Esophagus squamous epithelium (tissue), 5 donors: ENCODE measurements at places on chromosomes 2 and 18.

DNA sequence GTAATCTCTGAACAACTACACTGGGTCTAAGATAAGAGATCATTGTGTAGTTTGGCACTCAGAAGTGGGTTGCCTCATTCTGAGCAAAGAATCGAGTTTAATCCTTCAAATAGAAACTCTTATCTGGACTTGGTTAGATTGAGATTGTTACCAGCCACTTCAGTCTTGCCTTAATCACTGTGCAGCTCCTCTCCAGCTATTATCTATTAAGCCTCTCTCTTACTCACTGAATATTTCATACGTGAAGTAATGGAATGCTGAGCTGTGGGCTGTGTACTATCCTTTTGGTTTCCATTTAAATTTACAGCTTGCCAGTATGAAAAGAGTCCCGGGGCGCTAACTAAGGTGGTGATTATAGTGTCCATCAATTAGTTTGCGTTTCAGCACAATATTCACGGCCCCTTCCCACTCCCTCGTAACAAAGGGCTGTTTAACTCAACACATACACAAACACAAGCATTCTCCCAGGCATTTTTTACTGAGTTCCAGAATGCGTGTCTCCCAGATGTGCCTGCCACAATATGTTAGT lies 65.7 kb upstream of the NCKAP5 start:
- DNase-seq, result no peak

DNA sequence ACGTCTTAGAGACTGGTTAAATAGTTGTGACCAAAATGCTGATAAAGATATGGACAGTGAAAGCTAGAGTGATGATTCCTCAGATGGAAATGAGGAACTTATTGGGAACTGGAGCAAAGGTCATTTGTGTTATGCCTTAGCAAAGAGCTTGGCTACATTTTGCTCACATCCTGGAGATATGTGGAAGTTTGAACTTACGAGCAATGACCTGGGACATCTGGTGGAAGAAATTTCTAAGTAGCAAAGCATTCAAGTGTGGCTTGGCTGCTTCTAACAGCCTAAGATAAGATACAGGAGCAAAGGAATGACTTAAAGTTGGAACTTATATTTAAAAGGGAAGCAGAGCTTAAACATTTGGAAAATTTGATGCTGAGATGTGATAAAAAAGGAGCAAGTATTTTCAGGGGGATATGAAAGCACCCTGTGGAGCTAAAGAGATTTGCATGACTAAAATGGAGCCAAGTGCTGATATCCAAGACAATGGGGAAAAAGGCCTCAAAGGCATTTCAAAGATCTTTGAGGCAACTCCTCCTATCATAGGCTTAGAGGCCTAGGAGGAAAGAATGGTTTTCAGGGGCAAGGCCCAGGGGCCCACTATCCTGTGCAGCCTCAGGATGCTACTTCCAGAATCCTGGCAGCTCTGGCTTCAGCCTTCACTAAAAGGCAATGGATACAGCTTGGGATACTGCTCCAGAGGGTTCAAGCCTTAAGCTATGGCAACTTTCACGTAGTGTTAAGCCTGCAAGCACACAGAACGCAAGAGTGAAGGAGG lies 124.1 kb upstream of the KLHL14 start:
- no peak for DNase-seq

DNA sequence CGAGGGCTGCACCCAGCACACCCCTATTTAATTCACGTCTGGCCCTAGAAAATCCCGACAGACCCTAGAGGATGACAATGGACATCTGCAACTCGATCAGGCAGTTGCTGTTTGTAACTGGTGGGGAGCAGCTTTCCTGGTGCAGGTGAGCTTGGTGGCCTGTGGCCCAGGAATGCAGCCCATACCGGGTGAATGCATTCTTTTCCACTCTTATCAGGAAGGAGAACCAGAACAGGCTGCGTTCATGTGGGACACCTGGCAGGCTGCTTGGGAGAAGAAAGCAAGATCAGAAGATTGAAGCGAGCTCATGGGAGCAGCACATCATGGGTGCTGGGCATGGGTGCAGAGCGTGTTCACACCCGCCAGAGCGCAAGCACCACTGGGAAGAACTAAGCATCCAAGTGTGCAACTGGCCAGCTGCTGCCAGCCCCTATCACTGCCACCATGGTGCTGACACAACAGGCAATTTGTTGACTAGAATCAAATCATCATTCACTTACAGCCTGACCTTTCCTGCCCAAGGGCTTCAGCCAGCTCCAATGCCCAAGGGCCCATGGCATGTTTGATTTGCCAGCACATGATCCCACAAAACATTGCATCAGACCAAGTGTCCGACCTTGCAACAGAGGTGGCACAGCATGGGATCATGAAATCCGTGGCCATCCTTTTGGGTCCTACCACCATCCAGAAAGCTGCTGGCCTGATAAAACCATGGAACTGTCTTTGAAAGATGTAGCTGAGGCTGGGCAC lies 241.7 kb upstream of the ID2 start:
- DNase-seq, result no peak

- no peak for DNase-seq
Observed at GRCh38 chr2:66839551-66840320, 404.8 kb downstream of the MEIS1 start.

- no peak for DNase-seq
Observed at GRCh38 chr18:6797171-6797570, 67.7 kb downstream of the ARHGAP28 start.

DNA sequence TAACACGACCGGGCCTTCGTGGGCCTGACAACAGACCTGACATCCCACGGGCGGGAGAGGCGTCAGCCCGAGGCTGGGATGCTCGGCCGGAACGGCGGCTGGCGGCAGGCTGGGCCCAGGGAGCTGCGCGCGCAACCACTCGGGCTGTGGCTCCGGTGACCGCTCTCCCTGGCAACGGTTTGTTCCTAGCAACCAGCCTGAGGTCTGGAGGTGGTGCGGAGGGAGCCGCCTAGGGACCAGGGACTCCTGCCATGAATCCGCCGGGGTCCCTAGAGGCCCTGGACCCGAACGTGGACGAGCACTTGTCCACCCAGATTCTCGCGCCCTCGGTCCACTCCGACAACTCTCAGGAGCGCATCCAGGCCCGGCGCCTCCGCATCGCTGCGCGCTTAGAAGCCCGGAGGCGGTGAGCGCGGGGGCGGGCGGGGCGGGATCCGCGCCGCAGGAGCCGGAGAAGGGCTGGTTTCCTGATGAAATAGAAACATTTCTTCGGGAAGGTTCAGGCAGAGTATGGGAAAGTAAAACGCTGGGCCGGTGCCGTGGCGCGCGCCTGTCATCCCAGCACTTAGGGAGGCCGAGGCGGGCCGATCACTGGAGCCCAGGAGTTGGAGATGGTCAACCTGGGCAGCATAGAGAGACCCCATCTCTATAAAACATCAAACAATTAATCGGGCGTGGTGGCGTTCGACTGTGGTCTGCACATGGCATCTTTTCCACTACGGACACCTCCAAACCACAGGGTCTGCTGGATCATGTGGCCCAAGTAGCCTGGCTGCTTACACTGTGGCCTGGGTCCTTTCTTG lies at the start of gene DRC1:
Gene DRC1 (plus strand): TSS at position 182 of the 803 bp plus-strand sequence. CDS start 70 bp downstream, at position 252.
- DNase-seq, result no peak

- no peak for DNase-seq
Observed at GRCh38 chr2:162232671-162233070, 10.6 kb downstream of the FAP start.
